ENCODE measurements at places on chromosomes 3 and 15.

DNA sequence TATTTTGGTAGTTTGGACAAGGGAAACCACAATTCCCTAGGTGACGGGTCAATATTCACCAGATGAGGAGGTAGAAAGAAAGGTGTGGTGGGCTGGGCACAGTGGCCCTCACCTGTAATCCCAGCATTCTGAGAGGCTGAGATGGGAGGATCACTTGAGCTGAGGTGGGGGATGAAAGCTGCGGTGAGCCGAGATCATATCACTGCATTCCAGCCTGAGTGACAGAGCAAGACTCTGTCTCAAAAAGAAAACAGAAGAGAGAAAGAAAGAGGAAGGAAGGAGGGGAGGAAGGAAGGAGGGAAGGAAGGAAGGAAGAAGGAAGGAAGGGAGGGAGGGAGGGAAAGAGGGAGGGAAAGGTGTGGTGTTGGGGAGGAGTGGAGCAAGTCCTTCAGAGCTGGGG lies 56.1 kb upstream of the RNF7 start:
- DNase-seq: no peak

GRCh38 chr3:141708367-141708766 lies 29.7 kb upstream of the RNF7 start:
- DNase-seq: peak; percentile 18

- DNase-seq: no peak
Measured at GRCh38 chr3:182514236-182514964, 278.9 kb upstream of the ATP11B start.

GRCh38 chr3:55854494-55854893 lies 367.4 kb upstream of the WNT5A start:
- no peak for DNase-seq

GRCh38 chr3:14609506-14609905 lies 42.1 kb upstream of the CCDC174 start:
- no peak for DNase-seq

- DNase-seq: no peak
Measured at GRCh38 chr3:52841211-52841980, 6.6 kb upstream of the MUSTN1 start.

GRCh38 chr3:34394978-34395748 lies 596.7 kb downstream of the PDCD6IP start:
- DNase-seq: no peak

- no peak for DNase-seq
Measured at GRCh38 chr15:85764649-85765277, 30.0 kb downstream of the KLHL25 start.

DNA sequence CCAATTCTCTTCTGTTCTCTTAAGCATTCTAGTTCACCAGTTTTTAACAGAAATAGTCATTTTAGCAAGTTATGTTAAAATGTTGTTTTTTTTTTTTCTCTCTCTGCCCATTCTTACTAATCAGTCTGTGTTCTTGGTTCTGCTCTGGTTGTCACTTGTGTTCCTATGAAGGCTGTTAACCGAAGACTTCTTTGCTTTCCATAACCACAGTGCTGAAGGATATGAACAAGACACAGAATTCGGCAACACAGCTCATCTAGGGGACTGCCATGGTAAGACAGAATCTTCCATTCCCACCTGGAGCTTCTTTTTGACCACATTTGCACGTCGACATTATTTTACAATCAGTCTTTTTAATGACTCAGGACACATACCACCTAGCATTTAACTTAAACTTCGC lies 49.1 kb downstream of the SEMA6D start:
- DNase-seq: no peak

- DNase-seq: no peak
Measured at GRCh38 chr3:2303566-2303965, 204.9 kb downstream of the CNTN4 start.

DNA sequence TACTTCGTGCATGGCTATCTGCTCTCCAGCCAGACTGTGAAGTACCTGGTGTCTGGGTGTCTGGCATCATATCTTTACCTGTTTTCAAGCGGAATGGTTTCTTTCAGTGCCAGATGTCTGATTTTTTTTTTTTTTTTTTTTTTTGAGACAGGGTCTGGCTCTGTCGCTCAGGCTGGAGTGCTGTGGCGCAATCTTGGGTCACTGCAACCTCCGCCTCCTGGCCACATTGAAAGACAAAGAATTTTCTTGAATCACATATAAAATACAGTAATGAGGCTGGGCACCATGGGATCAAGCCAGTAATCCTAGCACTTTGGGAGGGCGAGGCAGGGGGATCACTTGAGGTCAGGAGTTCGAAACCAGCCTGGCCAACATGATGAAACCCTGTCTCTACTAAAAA lies 2.8 kb upstream of the MESP1 start:
- DNase-seq: no peak

GRCh38 chr3:8215821-8216220 lies 285.8 kb upstream of the LMCD1 start:
- DNase-seq: no peak

DNA sequence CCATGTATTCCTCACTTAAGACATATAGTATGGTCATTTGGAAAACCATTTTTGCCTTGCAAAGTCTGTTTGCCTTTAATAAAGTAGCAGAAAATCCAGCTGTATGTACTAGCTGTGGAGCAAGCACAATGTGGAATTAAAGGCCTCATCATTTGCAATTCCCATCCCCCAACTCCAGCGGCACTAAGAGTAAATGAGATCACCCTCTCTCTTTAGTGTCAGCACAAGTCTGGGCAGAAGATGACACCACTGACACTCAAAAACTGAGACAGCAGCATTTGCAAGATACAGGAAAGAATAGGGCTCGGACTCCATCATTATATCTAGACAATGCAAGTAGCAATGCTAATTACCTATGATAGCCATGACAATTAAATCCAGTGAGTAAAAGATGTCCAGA lies 24.7 kb upstream of the DYNC1LI1 start:
- no peak for DNase-seq

- DNase-seq: no peak
Measured at GRCh38 chr15:48547286-48547685, 98.2 kb downstream of the FBN1 start.

All from AML-193 (cell line).